Dorsolateral prefrontal cortex (tissue), 122 donors: ENCODE measurements at places on chromosomes 12 and 14.

DNA sequence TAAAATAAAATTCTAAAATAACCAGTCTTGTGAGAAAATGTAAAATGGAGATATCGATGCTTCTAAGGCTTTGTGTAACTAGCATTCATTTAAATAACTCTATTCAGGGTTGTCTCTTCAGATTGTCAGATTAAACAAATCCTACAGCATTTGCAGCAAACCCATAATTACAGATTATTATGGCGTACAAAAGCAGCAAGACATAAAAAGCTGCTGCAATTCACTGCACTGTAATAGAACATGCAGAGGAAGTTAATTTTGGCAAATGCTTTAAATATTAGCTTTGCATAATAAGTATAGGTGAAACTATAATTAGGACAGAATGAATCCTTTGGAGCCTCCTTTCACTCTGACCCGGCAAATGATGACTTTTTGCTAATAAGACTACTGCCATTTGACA lies 98.3 kb downstream of the INSM2 start:
- DNase-seq = no peak

DNA sequence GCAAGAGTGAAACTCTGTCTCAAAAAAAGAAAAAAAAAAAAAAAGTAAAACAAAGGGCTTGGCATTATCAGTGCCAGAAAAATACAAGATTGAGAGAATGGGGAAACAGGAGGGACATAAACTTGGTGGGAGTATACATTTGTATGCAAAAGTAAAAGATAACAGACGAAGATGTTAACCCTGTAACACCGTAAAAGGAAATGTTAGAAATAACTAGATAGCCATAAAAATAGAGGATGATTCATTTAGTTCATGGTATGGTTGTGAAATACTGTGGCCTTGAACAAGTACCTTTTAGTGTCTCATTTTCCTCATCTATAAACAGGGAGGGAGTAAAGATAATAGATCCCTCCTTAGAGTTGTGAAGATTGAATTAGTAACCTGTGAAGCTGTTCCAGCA lies 33.3 kb downstream of the ATP2A2 start:
- DNase-seq = no peak

DNA sequence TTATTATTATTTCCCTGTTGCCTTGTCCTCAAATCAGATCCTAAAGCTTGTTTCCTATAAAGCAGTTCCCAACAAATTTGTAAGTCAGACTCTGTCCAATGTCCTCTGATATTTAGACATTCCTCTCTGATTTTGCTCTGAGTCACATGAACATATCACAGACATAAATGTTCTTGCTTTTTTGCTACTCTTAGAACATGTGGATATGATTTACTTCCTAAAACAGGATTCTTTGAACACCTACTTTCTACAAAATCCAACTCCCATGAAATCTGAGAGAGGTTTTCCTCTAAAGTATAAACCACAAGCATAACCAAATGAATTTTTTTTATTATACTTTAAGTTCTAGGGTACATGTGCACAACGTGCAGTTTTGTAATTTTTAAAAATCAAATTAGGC lies 181.3 kb upstream of the SLC38A2 start:
- no peak for DNase-seq

DNA sequence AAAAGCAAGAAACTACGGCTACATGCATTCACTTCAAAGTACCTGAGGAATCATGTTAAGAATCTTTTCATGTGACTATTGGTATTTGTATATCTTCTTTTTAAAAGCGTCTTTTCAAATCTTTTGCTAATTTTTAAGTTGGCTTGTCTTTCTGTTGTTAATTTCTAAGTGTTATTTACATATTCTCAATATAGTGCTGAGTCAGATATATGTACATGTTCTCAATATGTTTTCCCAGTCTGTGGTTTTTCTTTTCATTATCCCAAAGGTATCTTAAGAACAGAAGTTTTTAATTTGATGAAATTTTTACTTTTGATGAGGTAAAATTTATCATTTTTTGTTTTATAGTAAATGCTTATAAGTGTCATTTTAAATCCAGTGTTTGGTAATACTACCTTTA lies 24.0 kb downstream of the DCP1B start:
- DNase-seq = no peak

GRCh38 chr14:99946652-99947489 lies 118.4 kb upstream of the EVL start:
- DNase-seq = no peak

GRCh38 chr12:62516927-62517326 lies 50.3 kb downstream of the MON2 start:
- no peak for DNase-seq

DNA sequence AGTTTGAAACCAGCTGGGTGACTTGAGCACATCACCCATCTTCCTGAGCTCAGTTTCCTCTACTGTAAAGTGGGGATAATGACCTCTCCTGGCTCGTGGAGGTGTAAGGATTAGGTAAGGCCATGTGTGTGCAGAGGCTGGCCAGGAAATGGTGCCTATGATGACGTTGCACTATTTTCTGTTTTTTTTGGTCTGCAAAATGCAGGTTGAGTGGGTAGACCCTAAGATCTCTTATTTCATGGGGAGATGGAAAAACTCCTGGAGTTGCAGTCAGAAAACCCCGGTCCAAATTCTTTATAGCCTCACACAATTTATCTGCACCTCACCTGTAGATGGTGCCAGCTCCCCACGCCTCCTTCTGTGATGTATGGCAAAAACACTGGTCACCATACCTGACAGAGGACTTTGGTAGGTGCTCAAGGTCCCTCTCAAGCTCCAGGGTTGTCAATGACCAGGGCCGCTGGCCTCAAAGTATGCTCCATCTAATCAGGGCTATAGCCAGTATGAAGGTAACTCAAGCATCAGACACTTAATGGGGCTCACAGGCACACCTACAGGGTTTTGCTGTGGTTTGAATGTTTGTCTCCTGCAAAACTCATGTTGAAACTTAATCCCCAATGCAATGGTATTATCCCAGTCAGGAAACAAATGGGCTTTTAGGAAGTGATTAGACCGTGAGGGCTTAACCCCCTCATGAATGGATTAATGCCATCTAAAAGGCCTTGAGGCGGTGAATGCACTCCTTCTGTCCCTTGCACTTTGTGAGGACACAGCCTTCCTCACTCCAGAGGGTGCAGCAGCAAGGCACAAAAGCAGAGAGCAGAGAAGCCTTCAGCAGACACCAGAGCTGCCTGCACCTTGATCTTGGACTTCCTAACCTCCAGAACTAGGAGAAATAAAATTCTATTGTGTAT lies 17.6 kb downstream of the C14orf132 start:
- no peak for DNase-seq

DNA sequence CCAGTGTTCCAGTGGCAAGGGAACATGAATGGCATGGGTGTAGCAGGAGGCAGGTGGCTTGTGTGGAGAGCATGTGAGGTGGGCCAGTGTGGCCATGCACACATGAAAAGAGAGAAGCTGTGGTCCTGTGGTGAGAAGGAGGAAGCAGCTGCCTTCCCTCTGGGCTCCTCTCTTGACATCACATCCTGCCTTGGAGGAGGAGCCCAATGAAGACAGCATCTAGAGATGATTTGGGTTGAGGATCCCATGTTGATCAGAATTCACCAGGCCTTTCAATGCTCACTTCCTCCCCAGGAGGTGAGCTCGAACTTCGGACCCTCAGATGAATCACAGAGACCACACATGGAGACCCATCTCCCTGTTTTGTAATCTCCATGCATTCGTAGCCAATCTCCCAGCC lies 82.6 kb downstream of the LRRC74A start:
- DNase-seq = no peak

- DNase-seq = no peak
Observed at GRCh38 chr12:44571006-44571550, 305.0 kb downstream of the NELL2 start.

GRCh38 chr12:82698708-82699564 lies 12.2 kb downstream of the TMTC2 start:
- no peak for DNase-seq

- DNase-seq = no peak
Observed at GRCh38 chr14:94625353-94625635, 13.1 kb downstream of the SERPINA3 start.

DNA sequence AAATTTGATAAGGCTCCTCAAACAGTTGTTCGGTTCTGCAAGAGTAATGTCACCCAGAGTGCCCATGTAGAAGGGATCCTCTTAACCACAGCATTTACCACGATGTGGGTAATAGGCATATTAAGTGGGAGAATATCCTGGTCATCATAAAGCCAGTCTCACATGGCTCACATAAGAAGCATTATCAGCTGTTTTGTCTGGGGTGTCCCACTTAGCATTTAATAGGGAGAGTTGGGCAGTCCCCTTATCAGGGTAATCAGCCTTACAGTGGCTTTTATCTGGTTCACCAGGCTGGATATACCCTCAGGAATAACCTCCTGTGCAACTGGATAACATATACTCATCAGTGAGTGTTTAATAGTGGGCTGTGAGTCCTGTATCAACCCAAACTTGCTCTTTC lies 12.9 kb upstream of the TMEM263 start:
- DNase-seq = no peak

GRCh38 chr12:32606443-32606842 lies 72.7 kb upstream of the DNM1L start:
- DNase-seq = no peak

- peak; percentile 21 for DNase-seq
Observed at GRCh38 chr12:16385782-16386646, 38.6 kb downstream of the MGST1 start.

GRCh38 chr12:89414322-89414721 lies 62.0 kb upstream of the DUSP6 start:
- no peak for DNase-seq

- no peak for DNase-seq
Observed at GRCh38 chr12:130813436-130813835, 25.6 kb downstream of the STX2 start.

GRCh38 chr12:133156125-133156690 lies 25.1 kb upstream of the ZNF268 start:
- no peak for DNase-seq

- peak; percentile 58 for DNase-seq
Observed at GRCh38 chr14:32382704-32383103, 53.6 kb downstream of the AKAP6 start.

- DNase-seq = no peak
Observed at GRCh38 chr12:91384806-91385205, 202.2 kb upstream of the DCN start.

DNA sequence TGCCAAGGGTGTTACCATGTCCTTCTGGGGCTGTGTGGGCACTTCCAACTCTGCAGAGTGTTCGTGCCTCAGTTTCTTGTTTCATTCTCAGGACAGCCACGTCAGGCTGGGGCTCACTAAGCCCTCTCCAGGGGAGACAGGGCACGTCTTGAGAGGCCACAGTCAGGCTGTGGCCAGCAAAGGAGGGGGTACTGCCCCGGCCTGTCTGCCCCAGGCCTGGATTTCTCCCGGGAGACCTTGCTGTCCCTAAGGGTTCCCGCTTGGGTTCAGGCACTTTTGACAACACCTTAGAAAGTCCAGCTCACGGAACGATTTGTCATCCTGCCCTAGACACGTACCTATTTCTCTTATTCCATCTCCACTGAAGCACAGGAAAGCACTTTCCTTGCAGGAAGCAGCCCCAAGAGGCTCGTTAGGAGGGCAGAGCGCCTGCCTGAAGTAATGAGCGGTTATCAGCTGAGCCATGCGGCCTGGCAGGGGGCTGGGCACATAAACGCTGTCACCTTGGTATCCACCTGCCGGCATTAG lies 290.4 kb upstream of the RTL1 start:
- DNase-seq = no peak

DNA sequence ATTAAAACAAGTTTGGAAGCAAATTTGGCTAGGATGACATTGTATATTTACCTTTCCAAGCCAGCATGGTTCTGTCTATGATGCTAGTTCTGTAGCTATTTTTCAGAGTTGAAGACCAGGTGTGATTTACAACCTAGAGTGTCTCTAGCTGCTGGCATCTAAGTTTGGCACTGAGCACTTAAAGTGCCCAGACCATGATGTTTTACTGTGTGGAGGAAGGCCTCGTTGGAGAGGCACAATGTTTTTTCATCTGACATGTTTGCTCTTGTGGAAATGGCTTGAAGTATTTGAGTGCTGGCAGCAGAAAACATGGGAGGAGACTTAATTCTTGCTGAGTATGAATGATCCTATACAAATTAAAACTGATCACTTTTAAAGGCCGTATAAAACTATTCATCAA lies 13.0 kb upstream of the C12orf71 start:
- DNase-seq = no peak

DNA sequence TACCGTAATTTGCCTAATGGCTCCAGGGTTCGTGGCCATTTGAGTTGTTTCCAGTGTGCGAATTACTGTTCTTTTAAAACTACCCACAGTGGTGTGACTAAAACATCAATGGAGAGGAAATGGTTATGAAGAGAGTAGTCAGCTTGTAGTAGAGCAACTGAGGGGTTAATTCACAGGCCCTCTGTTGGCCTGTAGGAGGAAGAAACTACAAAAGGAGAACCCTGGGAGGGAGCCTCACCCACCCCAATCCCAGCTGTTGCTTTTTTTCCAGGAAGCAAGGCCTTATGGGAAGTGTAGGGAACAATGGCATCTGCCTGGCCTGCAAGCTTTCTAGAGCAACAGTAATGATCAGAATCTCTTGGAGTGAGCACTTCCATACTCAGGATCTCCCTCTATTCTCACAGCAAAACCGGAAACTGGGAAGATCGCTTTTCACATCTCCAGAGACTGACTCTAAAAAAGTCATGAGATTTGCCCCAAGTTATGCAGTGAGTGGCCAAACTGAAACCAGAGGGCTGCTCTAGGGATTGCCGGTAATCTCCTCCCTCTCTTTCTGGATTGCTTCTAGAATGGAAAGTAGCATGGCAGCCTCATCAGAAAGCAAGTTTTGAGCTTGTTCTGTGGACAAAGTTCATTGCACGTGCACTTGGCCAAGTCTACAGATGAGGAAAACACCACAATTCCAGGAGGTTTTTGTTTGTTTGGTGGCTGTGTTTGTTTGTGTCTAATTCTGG lies 125.3 kb upstream of the PWP1 start:
- DNase-seq = no peak

GRCh38 chr12:132178801-132179401 lies 34.6 kb downstream of the NOC4L start:
- DNase-seq = no peak

DNA sequence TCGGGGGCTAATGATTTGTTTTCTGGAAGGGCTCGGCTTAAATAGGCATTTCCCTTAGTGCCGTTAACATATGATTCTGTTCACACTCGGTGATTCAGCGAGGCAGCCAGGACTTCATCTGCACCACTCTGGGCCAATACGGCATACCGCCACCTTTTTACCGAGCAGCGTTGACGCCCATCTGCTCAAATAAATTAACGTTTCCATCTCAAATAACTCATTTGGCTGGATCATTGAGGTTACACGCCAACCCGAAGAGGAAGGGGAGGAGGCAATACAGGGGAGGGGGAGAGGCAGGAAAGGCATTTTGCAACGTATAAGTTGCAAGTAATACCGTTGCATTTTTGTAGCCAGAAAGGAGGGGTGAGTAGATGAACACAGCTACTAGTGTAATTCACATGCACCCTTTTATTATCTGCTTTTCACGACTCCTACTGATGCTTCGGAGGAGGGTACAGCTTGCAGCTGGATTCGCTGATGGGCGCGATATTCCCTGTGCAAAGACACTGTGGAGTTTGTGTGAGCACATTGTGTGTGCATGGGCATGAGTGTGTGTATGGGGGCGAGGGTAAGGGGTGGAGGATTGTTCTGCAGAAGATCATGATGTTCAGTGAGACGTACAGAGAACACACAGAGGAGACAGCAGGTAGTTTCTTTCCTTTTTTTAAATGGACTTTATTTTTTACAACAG lies 45.9 kb downstream of the MAP1LC3B2 start:
- no peak for DNase-seq
